ENCODE measurements at places on chromosomes 5 and 9.

DNA sequence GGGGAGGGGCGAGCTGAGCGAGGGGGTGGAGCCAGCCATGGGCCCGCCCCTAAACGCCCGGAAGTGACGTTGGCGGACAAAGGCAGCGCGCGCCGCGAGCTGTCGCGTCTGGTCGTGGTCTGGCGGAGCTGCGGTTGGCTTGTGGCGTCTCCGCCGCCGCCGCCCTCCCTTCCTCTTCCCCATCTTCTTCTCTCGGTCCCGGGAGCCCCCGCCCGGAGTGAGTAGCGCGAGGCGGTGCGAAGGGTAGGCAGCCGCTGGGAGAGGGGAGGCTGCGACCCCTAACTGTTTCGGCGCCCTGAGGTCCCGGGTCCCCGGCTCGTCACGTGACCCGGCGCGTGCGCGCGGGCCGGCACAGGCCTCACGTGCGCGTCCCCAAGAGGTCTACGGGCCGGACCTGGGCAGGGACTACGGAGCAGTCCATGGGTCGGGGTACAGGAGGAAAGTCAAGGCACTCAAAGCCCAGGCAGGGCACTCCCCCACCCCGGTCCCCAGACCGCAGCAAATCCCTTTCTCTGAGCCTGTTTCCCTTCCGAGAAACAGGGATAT, at the start of gene NTMT1:
TSS of gene NTMT1 (plus strand) at position 85 of the 546 bp plus-strand sequence. CDS start 6,541 bp downstream, outside the sequence.
- peak; percentile 93 for DNase-seq

DNA sequence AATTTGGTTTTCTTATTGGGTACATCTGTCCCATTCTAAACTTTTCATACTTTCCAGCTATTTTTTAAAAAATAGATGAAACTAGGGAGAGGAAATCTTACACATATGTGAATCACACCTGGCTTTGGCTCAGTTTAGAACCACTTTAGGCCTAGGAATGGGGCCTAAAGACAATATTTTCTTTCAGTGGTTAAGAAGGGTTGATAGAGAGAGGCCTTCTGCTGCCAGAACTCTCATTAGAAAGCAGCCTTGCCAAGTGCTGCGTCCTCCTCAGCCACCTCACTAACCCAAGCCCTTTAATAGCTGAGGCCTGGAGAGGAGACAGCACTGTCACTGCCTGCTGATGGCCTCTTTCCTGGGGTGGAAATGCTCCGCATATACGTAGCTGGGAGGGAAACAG, 167.5 kb downstream of the SAXO1 start:
- no peak for DNase-seq

GRCh38 chr9:76962732-76963131, 56.7 kb upstream of the FOXB2 start:
- DNase-seq = no peak

- DNase-seq = no peak
Measured at GRCh38 chr5:116320486-116320885, 235.7 kb downstream of the COMMD10 start.

GRCh38 chr5:140113180-140113698, 670 bp upstream of the PURA start:
- DNase-seq = peak; percentile 44

GRCh38 chr5:162128117-162128516, 60.5 kb downstream of the GABRG2 start:
- DNase-seq = no peak

DNA sequence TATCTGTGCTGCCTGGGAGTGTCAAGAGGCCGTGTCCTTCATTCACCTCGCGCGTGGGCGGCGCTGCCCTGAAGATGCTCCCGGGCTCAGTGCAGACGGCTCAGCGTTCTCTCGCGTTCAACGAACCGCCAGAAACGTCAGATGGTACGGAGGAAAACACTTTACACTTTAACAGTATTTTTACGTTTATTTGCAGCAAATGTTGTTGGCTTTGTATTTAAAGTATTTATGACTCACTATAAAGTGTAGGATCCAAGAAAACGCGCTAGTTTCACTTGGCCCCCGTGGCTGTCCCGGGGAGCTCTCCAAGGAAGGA, 544 bp upstream of the ERCC6L2 start:
- peak; percentile 74 for DNase-seq

- peak; percentile 40 for DNase-seq
Measured at GRCh38 chr5:84255315-84255714, 129.4 kb downstream of the EDIL3 start.

GRCh38 chr5:112862085-112862484, 998 bp downstream of the SRP19 start:
- no peak for DNase-seq

DNA sequence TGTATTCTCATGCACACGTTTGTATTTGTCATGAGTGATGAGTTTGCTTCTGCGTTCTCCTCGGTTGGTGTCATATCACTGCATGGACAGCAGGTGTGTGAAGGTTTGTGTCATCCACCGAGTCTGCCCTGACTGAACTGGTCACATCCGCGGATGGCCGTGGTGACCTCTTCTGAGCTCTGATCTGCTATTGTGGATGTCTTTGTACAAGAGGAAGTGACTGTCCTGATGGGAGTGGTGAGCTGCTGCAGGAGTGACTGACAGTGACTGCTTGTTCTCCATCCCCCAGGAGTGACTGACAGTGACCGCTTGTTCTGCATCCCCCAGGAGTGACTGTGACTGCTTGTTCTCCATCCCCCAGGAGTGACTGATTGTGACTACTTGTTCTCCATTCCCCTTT, 69.9 kb downstream of the EHMT1 start:
- DNase-seq = no peak

DNA sequence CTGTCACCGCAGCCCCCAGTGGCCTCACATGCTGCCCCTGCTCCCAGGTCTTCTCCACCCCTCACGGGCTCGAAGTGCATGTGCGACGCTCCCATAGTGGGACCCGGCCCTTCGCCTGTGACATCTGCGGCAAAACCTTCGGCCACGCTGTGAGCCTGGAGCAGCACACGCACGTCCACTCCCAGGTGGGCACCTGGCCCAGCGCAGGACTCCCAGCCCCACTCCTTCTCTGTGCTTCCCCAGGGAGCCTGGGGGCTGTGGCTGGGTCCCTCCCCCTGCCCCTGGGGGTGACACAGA, 10.5 kb downstream of the GFI1B start:
- no peak for DNase-seq

GRCh38 chr9:136488247-136489214, 5.7 kb upstream of the SEC16A start:
- peak; percentile 84 for DNase-seq

- DNase-seq = no peak
Measured at GRCh38 chr9:113331780-113332179, 8.3 kb downstream of the WDR31 start.

DNA sequence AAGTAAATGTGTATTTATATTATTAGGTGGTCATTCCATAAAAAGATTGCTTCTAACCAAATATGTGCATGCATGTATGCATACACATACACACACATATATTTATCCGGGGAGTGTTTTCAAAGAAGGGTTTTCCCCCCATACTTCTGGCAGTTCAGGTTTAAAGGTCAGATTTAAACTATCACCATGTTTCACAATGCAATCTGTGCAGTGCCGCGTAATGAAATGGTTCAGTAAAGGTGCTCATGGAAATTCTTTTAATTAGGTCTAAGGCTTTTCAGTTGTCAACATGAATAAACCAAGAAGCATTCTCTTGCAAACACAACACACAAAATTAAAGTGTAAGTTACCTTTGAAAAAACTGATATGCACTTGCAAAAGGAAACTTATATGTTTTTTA, 211.0 kb downstream of the CRB2 start:
- DNase-seq = no peak

- no peak for DNase-seq
Measured at GRCh38 chr5:100402071-100402470, 133.1 kb upstream of the FAM174A start.

DNA sequence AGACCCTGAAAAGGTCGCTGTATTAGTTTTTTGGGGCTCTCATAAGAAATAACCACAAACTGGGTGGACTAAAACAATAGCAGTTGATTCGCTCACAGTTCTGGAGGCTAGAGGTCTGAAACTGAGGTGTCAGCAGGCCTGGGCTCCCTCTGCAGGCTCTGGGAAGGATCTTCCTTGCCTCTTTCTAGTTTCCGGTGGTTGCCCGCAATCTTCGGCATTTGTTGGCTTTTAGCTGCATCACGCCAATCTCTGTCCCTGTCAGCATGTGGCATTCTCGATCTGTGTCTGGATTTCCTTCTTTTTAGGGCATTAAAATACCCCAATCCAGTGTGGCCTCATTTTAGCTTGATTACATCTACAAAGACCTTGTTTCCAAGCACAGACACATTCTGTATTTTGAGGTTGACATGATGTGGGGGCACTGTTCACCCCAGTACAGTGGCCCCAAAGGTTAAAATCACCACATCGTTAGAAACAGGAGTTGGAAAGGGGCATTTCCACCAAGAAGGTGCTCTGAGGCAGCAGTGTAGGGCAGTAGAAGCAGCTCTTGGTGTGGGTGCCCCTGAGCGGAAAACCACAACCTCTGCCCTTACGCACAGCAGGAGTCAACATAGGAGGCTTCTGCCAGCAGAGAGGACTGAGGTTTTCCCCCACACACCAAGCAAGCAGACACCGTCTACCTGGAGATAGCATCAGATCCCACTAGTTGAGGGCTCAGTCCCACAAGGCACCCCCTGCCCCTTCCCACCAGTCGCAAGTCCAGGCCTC, 13.5 kb downstream of the ZNF79 start:
- DNase-seq = no peak

- DNase-seq = no peak
Measured at GRCh38 chr5:179292681-179293635, 52.3 kb downstream of the ADAMTS2 start.

DNA sequence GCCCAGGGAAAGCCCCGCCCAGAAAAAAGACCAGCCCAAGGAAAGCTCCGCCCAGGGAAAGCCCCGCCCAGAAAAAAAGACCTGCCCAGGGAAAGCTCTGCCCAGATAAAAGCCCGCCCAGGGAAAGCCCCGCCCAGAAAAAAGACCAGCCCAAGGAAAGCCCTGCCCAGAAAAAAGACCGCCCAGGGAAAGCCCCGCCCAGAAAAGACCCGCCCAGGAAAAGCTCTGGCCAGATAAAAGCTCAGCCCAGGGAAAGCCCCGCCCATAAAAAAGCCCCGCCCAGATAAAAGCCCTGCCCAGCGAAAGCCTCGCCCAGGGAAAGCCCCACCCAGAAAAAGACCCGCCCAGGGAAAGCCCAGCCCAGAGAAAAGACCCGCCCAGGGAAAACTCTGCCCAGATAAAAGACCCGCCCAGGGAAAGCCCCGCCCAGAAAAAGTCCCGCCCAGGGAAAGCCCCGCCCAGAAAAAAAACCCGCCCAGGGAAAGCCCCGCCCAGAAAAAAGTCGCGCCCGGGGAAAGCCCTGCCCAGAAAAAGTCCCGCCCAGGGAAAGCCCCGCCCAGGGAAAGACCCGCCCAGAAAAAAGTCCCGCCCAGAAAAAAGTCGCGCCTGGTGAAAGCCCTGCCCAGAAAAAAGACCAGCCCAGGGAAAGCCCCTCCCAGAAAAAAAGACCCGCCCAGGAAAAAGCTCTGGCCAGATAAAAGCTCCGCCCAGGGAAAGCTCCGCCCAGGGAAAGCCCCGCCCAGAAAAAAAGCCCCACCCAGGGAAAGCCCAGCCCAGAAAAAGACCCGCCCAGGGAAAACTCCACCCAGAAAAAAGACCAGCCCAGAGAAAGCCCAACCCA, 11.9 kb downstream of the GRIN1 start:
- DNase-seq = peak; percentile 97

GRCh38 chr9:123345567-123345955, 10.4 kb upstream of the CRB2 start:
- no peak for DNase-seq

DNA sequence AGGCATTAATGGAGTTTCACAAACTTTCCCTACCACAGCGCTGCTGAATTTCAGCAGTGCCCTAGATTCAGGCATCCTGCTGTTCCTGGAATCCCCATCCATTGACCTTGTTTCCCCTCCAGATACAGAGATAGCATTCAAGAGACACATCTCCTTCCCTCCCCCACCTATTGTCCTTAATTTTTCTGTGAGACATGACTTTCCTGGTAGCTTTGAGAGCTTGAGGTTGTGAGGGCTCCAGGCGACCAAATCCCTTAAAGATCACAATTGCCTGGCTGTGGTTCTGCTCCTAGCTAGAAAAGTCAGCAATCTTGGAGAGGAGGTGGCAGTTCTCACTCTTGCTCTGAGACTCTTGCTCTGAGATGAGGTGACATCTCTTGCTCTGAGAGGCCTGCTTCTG, 48.0 kb downstream of the PRR16 start:
- no peak for DNase-seq

GRCh38 chr9:108156270-108156998, 666.9 kb upstream of the KLF4 start:
- DNase-seq = no peak

DNA sequence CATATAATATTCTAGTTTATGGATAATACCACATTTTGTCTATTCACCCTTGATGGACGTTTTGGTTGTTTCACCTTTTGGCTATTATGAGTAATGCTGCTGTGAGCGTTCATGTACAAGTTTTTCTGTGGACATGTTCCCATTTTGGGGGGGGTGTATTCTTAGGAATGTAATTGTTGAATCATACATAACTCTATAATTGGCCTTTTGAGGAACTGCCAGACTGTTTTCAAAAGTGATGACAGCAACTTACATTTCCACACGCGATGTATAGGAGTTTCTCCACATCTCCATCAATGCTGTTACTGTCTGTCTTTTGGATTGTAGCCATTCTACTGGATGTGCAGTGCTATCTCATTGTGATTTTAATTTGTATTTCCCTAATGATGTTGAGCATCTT, 69.8 kb downstream of the SLC46A2 start:
- no peak for DNase-seq

GRCh38 chr9:114908104-114908622, 22.2 kb downstream of the TNFSF8 start:
- no peak for DNase-seq

DNA sequence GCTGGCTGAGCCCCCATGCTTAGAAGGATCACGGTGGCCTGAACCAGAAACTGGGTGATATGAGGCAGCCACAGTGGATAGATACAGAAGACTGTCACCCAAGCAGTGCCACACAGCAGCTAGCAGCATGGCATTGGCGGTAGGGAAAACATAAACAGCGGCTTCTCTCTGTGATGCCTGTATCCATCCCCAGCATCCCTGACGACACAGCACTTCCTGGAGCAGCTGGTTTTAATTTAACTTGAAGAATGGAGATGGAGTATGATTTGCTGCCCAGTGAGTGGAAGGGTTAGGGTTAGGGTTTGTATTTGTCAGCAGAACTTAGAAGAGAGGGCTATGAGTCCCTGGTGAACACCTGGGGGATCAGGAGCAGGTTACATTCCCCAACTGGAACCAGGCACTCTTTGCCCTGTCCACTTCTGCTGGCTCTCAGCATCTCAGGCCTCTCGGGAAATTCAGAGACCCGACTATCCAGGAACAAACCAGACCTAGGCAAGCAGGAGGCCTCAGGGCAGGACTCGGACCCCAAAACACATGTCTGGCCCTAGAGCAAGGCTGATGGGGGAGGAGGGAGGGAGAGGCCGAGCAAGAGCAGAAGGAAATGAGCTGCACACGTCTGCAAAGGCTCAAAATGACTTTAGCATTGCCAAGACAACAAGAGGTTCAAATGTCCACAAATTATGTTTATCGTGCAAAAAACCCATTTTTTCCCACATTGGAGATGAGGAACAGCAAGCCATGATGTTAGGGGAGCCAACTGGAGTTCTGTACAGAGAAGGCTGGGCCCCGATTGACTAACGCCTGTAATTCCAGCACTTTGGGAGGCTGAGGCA, 6.5 kb upstream of the GGTA1 start:
- DNase-seq = no peak

- DNase-seq = no peak
Measured at GRCh38 chr5:88664645-88665044, 218.3 kb downstream of the MEF2C start.

GRCh38 chr5:149810856-149811255, 80.7 kb downstream of the PPARGC1B start:
- DNase-seq = no peak

GRCh38 chr5:91103353-91104061, 279.6 kb downstream of the ARRDC3 start:
- no peak for DNase-seq
